ENCODE measurements at places on chromosomes 13 and 19. TPM values are rescaled to one million over a fixed set of nuclear protein-coding genes. Genes with fewer than 3 reads are reported as not detected.

The BCL3 gene
- 73.8 TPM for total RNA-seq

The GPR183 gene
- total RNA-seq = 32.6 TPM

The GCDH gene
- 23.3 TPM for total RNA-seq

The CBY2 gene
- not detected for total RNA-seq

The ZNF90 gene
- total RNA-seq = 1.5 TPM

The KLF2 gene
- total RNA-seq = 228 TPM

The IL12RB1 gene
- total RNA-seq = 2.3 TPM

The PTH2 gene
- total RNA-seq = not detected

The ZNF677 gene
- total RNA-seq = 9.3 TPM

The FUT3 gene
- total RNA-seq = not detected

The OR7D2 gene
- not detected for total RNA-seq

The ZNF836 gene
- 8.2 TPM for total RNA-seq

The ATP1A3 gene
- total RNA-seq = not detected

GRCh38 chr19:30083701-30084156 lies 141.7 kb downstream of the URI1 start:
- no peak for DNase-seq

DNA sequence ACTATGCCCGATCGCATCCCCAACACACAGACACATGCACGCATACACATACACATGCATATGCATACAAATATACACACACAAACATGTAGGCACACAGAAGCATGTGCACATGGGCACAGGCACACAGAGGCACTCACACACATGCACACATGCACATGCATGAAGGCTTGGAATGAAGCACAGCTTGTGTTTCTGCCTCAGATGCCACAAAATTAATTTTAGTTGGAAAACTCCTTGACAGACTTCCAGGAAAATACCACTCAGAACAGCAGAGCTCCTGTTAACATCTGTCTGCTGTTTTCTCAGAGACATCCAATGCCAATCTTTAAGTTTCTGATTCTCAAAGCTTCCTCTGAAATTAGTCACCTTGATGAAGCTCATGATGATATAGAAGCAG lies 532.7 kb downstream of the RFC3 start:
- no peak for DNase-seq

- DNase-seq = no peak
Measured at GRCh38 chr13:104962411-104962810, 1573.1 kb downstream of the EFNB2 start.

- DNase-seq = no peak
Measured at GRCh38 chr13:102726430-102726829, 31.6 kb upstream of the METTL21C start.

GRCh38 chr19:40416918-40417642 lies 3.9 kb upstream of the PRX start:
- no peak for DNase-seq

DNA sequence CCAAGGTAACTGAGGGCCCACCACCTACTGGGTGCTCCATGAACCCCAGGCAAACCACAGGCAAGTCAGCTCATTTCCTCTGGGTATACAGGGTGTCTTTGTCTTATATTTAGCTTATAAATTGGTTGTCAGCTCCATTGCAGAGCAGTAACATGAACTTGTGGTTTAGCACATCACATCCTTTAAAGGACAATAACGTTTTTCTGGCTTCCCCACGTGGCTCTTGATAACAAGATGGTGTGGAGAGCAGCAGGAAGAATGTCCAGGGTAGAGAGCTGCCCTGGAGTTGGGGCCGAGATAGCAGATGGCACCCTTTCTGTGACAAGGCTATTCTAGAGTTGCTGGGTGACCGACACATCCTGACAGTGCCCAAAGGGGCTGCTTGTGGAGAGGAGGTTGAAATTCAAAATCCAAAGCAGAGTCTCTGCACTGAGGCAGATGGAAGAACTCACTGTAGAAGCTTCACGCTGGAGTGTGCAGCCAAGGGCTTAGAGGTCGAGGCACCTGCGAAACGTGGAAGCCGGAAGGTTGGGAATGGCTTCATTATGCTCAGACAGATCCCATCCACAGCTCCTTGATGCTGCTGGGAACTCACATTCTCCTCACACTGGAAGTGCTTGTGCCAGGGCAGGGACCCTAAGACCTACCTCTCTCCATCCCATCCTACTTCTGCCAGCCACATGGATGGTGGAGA lies 133.0 kb upstream of the FRY start:
- no peak for DNase-seq

DNA sequence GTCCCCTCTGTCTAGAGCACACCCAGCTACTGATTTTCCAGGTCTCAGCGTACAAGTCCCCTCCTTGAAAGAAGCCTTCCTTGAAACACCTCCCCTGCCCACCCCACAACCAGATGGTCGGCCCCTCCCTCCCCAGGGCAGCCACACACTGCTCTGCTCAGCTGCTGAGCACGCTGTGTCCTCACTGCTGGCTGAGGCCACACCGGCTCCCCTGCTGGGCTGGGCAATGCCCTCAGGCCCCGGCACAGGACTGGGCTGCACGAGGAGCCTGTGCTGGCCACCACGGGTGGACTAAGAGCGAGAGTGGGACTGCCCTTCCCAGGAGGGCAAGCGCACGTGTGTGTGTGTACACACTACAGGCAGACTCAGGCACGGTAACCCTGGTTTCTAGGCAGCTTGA lies 11.8 kb upstream of the RSPH6A start:
- no peak for DNase-seq

DNA sequence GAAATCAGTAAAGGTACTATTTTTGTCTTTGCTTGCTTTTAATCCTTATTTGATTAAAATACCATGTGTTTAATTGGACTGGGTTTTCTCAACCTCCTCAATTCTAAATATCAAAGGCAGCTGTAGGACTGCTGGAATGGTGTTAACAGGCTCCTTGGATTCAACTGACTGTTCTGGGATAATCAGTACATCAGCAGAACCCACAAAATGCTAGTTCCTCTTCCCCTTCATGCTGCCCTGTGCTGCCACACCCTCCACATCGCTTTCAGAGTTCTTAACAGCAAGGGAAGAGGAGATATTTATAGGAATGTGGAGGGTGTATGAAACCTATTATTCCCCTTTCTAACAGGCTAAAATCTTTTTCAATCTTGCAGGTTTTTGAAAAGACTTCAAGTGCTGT lies 82.4 kb downstream of the KCTD12 start:
- no peak for DNase-seq

- no peak for DNase-seq
Measured at GRCh38 chr13:40346592-40346991, 319.8 kb downstream of the FOXO1 start.

GRCh38 chr13:28533125-28533436 lies 38.2 kb upstream of the FLT1 start:
- no peak for DNase-seq

DNA sequence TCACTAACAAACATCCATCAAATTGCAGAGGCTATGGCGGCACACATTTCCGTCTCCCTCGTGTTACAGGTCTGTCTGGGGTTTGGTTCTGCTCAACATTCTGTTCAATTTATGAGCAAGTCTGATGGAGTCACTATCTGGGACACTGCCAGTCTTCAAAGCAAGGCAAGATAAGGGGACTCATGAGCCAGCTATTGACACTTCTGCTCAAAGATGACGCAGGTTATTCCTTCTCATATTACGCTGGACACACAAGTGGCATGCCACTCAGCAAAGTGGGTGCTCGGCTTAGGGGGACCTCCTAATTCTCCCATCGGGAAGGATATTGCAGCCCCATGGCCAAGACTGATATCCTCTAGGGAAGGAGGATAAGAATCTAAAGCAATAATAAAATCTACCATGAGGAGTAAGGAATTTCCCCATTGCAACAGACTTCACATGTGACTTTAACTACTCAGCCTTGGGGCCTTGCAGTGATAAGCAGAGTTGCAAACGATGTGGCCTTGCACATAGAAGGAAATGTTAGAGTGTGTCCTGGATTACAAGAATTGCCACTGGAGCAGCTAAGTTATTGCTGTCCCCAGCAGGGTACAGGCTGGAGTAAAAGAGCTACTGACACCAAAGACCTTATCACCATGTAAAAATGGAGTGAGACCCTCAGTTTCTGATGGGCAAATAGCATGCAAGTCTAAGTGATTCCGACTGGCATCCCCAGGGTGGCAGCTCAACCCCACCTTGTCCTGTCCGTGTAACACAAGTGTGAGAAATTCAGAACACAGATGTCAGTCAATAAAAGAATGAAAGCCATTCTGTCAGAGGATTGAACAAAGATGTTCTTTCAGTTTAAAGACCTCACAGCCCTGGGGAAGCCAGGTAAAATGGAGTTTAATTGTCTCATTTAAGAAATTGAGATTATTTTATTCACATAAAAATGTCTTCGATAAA lies 306.1 kb downstream of the IRS2 start:
- DNase-seq = no peak

- no peak for DNase-seq
Measured at GRCh38 chr13:58399263-58399662, 767.7 kb downstream of the PCDH17 start.

GRCh38 chr19:28153123-28153522 lies 1059.8 kb downstream of the UQCRFS1 start:
- DNase-seq = no peak

- no peak for DNase-seq
Measured at GRCh38 chr13:41434831-41435520, 22.4 kb upstream of the RGCC start.

DNA sequence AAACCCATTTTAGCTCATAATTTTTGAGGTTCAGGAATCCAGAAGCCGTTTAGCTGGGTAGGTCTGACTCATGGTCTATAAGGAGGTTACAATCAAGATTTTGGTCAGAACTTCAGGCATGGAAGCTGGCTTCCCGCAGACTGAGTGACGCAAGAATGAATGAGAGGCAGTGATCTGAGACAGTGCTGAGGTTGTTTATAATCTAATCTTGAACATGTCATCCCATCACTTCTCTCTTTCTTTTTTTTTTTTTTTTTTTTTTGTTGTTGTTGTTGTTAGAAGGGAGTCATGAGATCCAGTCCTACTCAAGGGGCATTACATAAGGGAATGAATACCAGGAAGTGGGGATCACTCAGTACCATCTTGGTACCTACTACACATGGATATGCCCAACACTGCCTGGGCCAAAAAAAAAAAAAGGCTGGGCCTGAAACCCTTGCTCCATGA lies 217.4 kb downstream of the DLEU7 start:
- no peak for DNase-seq

GRCh38 chr19:31114585-31114984 lies 234.7 kb downstream of the TSHZ3 start:
- no peak for DNase-seq

- DNase-seq = no peak
Measured at GRCh38 chr13:24254146-24254841, 55.1 kb upstream of the C1QTNF9 start.

GRCh38 chr13:42331009-42331408 lies 59.1 kb downstream of the AKAP11 start:
- DNase-seq = no peak

DNA sequence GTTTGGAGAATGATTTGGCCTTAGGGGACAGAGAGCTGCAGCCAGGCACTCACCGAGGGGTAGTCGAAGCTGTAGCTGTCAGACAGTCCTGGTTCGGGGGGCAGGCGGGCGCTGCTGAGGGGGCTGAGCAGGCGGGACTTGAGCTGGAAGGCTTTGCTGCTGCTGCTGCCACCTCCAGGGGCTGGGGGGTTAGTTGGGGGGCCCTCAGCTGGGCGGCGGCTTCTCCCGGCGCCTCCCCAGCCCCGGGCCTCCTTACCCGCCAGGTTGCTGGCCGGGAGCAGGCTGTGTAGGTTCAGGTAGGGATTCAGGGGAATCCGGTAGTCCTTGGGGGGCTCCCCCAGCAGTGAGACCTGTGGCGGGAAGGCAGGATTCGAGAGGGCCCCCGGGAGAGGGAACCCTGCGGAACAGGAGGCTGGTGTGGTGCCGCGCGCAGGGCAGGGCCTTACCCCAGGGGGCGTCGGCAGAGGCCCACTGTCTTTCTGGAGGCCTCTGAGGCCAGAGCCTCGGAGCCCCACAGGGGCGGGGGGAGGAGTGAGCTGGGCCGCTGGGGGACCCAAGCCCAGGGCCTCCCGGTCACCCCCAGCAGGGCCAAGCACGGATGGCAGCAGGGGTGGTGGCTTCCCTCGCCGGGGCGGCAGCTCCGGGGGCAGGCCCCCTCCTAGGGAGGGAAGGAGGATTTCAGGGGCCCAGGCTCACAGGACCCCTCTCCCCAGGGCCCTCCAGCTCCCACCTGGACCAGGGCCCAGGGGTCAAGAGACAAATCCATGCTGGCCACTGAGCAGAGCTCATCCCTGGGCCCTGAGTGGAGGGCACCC lies 5.0 kb upstream of the FDX2 start:
- DNase-seq = no peak

- DNase-seq = no peak
Measured at GRCh38 chr13:87614276-87614675, 56.9 kb upstream of the SLITRK5 start.

- DNase-seq = no peak
Measured at GRCh38 chr19:1513499-1514294, 878 bp upstream of the ADAMTSL5 start.

- DNase-seq = no peak
Measured at GRCh38 chr19:4284176-4284958, 5.3 kb downstream of the SHD start.

- no peak for DNase-seq
Measured at GRCh38 chr19:58088521-58089052, 9.4 kb downstream of the ZSCAN18 start.

DNA sequence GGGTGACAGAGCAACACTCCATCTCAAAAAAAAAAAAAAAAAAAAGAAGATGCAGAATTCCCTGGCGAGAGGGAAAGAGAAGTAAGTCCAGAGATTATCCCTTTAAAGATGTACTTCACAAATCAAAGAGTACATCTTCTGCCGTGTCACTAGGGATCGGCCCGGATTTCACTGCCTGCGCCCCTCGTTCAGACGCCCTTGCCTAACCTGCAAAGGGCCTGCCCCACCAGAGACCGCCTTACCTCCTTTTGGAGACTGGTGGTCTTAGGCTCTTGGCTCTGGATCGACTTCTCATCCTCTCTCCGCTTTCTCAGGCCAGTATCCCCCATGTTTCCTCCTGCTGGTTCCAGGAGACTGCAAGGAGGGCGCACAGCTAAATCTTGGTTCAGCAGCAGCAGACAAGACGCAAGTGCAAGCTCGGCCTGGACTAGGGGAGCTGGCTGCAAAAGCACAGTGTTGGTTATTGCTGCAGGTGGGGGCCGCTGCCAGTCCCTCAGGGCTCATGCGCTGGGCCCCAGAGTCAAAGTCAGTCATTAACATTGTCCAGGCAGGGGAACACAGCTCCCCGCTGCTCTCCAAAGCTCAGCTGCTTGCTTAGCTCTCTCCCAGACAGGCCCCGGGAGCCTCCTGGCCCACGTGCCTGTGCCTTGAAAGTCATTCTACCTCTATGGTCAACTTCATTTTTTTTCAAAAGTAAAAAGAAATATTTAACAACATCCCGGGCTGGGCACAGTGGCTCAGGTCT lies 1.2 kb downstream of the SLC7A9 start:
- peak; percentile 75 for DNase-seq

GRCh38 chr19:3151563-3152418 lies 16.0 kb downstream of the GNA15 start:
- DNase-seq = no peak

GRCh38 chr13:37216331-37216730 lies 110.9 kb upstream of the CSNK1A1L start:
- no peak for DNase-seq

- no peak for DNase-seq
Measured at GRCh38 chr13:51781246-51782022, 22.5 kb downstream of the DHRS12 start.

GRCh38 chr19:46065486-46066071 lies 24.8 kb upstream of the IGFL4 start:
- DNase-seq = no peak
